ENCODE measurements at places on chromosomes 1 and 21.

DNA sequence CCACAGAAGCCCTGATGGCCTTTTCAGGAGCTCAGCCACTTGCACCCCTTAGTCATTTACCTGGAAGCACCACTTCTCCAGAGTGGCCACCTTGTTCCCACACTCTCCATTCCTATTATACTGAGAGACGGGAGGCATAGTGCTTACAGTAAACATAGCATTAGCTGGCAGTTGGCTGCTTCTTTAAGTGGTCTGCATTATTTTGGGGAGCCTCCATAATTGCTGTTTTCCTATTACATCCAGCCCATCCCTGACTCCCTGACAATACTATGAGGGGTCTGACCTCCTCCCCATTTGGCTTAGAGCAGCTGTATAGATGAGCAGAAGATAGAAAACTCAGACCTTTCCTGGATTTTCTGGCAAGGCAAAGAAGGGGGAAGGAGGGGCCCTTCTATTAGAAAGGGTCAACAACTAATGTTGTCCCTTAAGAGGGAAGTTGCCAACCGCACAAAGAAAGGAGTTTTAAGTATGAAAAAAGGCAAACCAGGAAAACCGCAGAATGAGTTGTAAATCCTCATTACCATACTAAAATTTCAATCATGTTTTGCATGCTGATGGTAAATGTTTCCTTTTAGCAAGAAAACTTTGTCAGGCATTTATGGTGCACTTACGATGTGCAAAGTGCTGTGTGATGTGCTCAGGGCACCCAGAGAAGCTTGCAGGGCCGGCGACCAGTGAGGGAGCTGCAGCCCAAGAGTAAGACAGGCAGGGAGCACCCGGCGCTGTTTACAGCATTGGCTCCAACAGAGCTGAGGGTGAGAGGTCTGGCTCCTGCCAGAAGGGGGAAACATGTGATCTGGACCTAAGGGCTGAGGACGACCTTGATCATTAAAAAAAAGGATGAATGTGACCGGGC, 167.3 kb downstream of the ZZZ3 start:
- no peak for DNase-seq

- DNase-seq: no peak
Measured at GRCh38 chr1:22712502-22713271, 2.0 kb downstream of the EPHB2 start.

DNA sequence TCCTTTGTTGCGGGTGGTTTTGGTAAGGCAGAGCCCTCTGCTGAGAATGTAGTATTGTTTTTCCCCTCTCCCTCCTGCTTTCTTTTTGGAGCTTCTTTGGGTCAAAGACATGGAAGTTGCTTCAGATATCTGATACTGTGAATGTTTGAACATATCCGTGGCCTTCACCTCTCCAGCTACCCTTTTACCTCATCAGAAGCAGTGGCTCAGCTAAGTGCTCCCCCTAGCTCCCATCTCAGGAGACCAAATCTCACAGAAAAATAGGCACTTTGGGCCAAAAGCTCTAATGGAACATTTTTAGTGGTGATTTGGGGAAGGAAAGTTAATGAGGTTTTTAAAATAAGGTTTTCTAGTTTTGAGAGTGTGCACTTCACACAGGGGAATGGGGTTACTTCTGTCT, 6.3 kb downstream of the TMEM200B start:
- no peak for DNase-seq

DNA sequence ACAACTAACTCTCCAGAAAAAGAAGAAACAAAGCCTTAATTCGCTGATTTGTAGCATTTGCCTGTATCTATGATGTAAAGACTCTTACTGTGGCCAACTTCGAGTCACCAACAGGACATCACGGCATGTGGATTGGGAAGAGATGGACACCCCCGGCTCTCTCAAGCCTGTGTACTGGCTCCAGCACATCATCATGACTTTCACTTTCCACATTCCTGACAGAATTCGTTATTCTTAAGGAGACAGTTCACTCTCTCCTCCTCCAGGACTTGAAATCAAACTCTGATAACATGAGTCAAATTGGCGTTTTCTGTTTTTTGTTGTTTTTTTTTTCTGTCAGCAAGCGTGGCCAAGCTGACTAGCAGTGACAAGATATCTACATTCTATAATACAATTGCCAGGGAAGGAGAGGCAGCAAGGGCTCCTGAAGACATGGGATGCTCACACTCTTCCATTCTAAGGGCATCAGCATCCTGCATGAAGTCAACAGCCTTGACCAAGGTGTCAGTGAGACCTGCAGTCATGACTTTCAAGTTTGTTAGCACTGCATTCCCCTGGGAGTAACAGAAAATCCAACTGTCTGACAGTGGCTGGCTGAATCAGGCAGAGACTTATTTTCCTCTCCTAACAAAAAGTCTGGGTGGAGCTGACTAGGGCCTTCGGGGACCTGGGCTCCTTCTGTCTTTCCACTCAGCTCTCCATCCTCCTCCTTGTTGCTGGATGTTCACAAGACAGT, 13.3 kb upstream of the TRAF3IP3 start:
- no peak for DNase-seq

DNA sequence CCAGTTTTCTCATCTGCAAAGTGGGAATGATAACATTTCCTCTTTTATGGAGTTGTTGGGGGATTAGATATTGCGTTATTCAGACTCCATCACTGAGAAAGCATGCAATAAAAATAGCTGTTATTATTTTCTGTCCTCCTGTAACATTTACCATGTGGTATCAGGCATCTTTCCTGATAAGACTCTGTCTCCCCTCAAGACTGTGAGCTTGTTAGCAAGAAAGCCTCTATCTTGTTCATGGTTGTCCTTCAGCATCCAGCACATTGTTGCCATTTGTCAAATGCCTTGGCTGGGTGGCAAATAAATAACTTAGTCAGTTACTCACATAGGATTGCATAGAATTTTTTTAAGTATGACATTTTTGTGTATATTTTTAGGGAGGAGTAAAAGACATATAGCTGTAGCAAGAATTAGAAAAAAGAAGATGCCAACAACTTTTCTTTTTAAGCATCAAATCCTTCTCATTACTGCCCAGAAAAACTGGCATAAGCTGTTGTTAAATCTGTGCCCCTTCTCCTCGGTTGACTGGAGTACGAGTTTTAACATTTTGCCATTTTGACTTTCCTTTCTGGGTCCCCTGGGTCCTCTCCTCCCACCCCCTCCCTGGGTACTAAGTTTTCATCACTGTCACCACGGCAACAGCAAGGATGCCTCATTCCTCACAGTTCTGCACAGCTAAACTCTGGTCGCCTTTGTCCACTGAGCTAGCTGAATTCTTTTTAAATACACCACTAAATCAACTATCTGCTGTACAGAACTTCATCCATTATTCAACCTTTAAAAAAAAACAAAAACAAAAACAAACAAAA, 1.0 kb upstream of the JAM2 start:
- DNase-seq: no peak

DNA sequence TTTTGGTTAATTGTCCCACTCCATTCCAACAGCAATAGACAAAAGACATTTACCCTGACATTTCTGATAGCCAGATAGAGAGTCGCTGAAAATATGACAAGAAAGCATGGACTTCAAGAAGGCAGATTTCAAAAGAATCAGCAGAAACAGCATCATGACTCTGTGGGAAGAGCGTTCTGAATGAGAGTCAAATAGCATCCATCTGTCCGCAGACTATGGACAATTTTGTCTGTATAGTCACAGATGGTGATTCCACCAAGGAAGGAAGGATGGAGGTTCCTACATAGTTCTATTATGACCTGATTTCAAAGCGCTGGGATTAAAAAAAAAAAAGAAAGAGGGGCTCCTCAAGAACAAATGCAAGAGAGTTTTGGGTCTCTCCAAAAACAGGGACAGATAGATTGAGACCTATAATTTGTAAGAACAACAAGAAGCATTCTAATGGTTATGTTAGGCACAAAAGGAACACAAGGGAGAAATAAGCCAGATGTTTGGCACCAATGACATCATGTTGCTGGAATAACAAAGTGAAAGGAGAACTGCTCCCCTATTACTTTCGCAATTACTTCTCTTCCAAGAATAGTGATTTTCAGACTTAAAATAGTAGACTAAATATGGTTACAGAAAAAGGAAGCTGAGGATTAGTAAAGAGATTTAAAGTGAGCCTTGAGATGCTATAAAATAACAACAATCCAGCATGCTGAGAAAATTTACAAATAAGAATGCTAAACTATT, 28.5 kb downstream of the NIBAN1 start:
- no peak for DNase-seq

- DNase-seq: no peak
Measured at GRCh38 chr1:178620584-178621475, 104.2 kb upstream of the RALGPS2 start.

DNA sequence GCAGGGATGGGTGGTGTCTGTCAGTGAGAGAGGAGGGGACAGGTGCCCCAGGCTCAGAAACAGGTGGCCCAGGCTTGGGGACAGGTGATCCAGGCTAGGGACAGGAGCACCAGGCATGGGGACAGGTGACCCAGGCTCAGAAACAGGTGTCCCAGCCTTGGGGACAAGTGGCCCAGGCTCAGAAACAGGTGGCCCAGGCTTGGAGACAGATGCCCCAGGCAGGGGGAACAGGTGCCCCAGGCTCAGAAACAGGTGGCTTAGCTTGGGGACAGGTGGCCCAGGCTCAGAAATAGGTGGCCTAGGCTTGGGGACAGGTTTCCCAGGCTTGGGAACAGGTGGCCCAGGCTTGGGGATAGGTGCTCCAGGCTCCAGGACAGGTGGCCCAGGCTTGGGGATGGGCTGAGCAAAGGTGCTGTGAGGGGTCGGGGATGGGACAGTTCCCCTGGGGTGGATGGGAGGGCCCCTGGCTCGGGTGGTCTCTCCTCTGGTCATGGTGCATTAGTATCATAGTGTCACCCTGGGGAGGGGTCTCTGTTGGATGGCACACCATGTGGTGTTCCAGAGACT, 87.7 kb upstream of the C1orf174 start:
- no peak for DNase-seq

- DNase-seq: no peak
Measured at GRCh38 chr1:89262643-89263042, 10.0 kb downstream of the GBP5 start.

GRCh38 chr1:180961622-180962021, 48.9 kb downstream of the KIAA1614 start:
- DNase-seq: no peak

GRCh38 chr21:28632755-28633408, 359.8 kb downstream of the LTN1 start:
- DNase-seq: no peak

- no peak for DNase-seq
Measured at GRCh38 chr1:233034836-233035235, 84.4 kb downstream of the NTPCR start.

- no peak for DNase-seq
Measured at GRCh38 chr1:42195841-42196240, 31.3 kb upstream of the GUCA2A start.

- no peak for DNase-seq
Measured at GRCh38 chr1:175434283-175434860, 241.8 kb upstream of the KIAA0040 start.

DNA sequence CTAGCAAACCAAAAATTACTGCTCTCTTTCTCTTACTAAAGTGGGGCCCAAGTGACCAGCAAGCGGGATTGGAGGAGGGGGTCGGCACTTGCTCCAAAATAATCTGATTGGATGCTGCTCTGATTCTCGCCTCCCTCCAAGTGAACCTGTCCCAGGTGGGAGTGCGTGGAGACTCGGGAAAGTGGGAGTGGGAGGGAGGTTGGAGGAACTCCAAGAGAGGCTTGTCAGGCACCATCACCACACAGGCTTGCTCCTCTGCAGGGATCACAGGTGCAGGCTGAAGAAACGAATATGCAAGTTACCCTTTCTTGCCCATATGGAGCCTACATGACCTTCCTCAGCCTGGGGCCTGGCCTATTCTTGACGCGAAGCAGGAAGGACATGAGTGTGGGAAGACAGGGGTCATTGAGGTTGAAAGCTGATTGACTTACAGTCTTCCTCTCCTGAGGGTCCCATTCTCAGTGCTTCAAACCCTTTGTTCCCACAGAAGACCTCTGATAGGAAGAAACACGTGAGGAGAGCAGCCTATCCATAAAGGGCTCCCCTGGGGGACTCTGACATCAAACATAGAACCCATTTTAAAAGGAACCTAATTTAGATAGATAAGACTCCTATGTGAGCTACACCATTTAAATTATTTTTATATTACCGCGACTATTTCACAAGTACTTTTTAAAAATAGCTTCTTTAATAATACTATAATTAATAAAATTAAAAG, 14.2 kb downstream of the RGS8 start:
- no peak for DNase-seq

GRCh38 chr1:163013826-163014600, 55.1 kb upstream of the RGS4 start:
- DNase-seq: no peak

DNA sequence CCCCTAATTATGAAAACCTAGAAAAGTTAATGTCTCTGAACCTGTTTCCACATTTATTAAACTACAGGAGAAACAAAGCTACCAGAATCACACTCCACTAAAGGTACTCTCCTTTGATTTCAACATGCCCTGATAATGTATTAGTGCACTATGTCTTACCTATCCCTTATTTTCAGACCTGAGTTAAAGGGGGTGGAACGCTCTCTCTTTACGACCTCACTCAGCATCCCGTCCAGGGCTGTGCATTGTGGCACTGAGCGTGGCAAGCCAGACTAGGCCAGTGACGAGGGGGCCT, 678 bp downstream of the LSM10 start:
- DNase-seq: no peak

DNA sequence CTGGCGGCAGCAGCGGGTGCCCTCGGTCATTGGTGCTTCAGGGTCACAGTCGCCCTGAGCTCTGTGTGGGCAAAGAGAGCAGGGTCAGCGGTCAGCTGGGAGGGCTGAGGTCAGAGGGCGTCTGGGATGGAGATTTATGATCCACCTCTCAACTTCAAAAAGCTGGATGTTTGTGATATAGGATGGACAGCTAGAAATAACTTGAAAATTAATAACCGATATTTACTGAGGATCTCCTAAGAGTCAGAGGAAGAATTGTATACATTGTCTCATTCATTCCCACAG, 2.0 kb downstream of the LEFTY1 start:
- DNase-seq: no peak

- no peak for DNase-seq
Measured at GRCh38 chr1:56436912-56437417, 142.4 kb downstream of the PLPP3 start.

- DNase-seq: no peak
Measured at GRCh38 chr1:168835176-168835575, 106.2 kb upstream of the DPT start.

DNA sequence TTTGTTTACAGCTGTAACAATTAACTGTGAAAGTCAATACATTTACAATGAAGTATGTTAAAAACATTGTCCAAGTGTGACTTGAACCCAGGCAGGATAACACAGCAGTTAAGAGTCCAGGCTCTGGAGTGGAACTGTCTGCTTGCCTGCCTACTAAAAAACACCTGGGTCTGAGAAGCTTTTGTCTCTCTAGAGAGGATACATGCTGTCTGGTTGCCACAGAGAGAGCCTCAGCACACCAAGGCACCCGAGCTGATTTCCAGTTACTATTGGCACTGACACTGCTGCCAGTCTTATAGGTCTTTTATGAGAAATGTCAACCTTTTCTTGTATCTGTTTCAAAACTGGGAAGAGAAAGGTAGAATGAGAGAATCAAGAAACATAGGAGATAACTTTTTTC, 20.2 kb upstream of the RALGPS2 start:
- DNase-seq: no peak

Data from D721Med (cell line).